SW480 (cell line): ENCODE measurements at places on chromosomes 7 and 10.

GRCh38 chr7:36726806-36727503 is 2.7 kb upstream of the AOAH start:
- DNase-seq: peak; percentile 22

- no peak for DNase-seq
Measured at GRCh38 chr10:86224354-86225102, 142.1 kb downstream of the GRID1 start.

GRCh38 chr7:27329909-27330308 is 87.3 kb downstream of the EVX1 start:
- DNase-seq: peak; percentile 36

DNA sequence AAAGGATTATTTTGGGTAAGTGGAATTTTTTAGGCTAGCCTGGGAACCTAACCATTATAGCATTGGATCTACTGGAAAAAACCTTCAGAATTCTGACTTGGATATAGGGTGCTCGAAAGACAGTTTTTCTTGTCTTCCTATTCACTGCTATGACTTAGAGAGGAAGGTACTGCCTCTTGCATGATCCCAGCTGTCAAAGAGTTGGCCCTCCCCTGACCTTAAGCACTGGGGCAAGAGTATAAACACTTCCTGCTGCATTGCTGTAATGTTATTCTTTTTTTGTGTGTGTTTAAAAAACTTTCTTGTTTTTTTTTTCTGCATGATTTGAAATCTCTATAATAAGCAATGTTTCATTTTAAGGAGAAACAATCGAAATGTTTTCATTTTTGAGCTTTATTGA is 113.0 kb downstream of the LRMDA start:
- DNase-seq: no peak

DNA sequence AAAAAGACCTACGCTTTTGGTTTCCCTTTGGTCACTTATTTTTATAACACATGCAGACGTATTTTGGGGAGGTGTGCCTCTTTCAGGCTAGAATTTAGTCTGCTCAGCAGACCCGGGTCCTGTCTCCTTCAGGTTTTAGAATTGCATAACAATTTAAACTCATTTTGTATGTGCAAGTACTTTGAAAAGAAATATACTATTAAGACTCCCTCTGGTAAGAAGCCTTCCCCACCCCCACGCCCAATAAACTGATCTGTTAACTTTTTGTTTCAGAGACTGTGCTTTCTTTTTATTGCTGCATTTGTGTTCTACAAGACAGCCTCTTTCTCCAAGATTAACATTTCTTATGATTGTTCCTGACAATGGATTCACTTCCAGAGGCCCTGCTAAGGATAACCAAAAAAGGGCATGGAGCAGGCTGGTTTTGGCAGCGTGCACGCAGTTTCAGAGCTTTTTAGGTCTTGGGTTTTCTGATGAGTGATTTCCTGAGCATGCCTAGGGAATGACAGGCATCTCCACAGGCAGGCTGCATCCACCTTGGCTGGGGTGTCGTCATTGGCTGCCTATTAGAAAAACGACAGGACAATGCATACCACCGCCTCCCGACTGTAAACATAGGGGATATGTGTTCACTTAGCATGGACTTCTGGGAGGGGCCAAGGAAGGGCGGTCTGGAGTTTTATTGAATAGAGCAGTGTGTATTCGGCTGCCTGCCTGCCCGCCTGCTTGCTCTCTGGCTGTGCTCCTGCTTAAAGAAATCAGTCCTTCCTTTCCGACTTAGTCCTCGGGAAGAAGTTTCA is at the start of gene CALD1:
CALD1 (plus strand) TSS at position 694 of the 800 bp plus-strand sequence. CDS start 88,100 bp downstream, outside the sequence.
- DNase-seq: peak; percentile 76

GRCh38 chr7:144670218-144670617 is 165.6 kb downstream of the TPK1 start:
- DNase-seq: peak; percentile 10
